ENCODE measurements at places on chromosomes 1 and 21.

- no peak for DNase-seq
Measured at GRCh38 chr1:48190881-48191280, 31.6 kb upstream of the SLC5A9 start.

GRCh38 chr1:177862916-177863315 lies 106.9 kb downstream of the SEC16B start:
- no peak for DNase-seq

DNA sequence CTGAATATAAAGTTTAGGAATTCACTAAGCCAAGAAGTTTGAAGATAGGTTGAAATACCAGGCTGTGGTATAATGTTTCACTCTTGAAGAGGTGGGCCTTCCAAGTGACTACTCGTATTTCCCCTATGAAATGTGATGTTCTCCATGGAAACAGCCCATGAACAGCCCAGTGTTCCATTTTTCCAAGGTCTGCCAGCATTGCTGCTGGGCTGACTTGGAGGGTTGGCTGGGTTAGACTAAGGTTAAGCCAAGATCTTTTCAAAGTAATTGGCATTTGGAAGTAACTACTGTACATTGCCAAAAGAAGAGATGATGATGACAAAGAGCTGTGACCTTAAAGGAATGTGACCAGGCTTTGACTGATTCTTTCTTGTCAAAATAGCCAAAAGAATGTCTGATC lies 73.8 kb downstream of the RPE65 start:
- DNase-seq = no peak

- no peak for DNase-seq
Measured at GRCh38 chr21:44755227-44755626, 43.9 kb upstream of the TSPEAR start.

- no peak for DNase-seq
Measured at GRCh38 chr1:107563441-107563840, 401.5 kb downstream of the VAV3 start.

- no peak for DNase-seq
Measured at GRCh38 chr21:22981819-22982218, 1983.6 kb downstream of the NCAM2 start.

DNA sequence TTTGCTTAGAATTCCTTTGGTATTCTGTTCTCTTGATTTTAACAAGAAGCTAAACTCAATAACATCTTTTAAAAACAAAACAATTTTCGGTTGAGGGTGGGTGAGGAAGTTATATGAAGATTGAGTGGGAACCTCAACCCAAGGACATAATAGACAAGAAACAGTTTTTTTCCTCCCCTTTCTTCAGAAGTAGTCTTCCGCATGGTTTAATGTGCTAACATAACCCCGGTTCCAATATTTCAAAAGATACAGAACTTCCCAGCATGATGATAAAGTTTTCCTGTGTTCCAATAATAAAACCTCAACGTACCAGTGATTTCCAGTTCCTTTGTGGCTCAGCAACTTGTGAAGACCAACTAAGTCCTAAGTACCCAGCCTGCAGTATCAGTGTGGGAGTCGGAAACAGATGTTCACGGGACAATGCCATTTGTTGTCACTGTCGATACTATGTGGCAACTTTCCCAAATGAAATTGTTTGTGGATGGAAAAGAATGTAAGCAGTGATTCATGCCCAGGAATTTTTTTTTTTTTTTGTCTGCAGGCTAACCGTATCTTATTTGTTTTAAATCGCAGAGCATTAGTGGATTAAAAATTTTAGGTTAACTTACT lies 48.5 kb downstream of the NR5A2 start:
- DNase-seq = no peak

- peak; percentile 89 for DNase-seq
Measured at GRCh38 chr1:226121587-226122400, 59.3 kb downstream of the H3-3A start.
